ENCODE measurements at places on chromosomes 7 and 10. TPM values are rescaled to one million over a fixed set of nuclear protein-coding genes. Genes with fewer than 3 reads are reported as not detected.

DNA sequence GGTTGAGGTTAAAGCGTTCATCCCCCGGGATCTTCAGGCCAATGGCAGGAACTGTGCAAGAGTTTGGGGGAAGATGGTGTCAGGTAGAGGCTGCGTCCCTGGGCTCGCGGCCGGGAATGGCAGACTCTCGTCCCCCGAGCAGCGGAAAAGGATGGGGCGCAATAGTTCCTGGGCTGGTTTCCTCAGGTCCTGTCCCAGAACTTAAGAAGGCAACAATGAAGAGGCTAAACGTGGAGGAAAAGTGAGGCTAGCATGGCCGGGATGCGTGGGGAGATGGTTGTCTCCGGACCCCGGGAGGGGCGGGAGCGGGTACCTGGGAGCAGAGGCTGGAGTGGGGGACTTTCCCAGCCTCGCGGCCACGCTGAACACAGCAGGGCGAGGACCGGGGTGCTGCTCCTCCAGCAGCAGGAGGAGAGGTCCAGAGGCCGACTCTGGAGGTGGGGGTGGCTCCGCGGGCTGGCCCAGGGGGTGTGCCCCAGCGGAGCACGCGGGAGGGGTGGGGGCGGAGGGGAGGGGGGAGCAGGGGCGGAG, 882 bp downstream of the IRF5 start:
- DNase-seq, result no peak

GRCh38 chr10:132141526-132142395, 45.0 kb upstream of the DPYSL4 start:
- DNase-seq, result no peak

DNA sequence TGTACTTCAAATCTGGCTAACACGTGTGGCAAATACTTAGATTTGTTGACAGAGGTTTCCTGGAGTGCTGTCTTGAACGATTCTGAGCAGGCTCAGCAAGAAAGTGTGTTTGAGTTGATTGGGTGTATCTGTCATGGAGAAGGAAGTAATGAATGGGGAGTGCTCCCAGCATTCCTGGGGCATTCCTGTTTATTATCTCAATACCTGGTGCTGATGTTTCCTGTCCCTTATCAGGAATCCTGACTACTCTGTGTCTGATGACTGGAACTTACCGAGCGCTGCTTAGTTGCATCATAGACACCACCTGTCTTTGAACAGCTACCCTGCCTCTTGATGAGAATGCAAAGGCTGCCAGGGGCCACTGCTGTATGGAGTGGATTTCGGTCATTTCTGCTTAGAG, 41.0 kb upstream of the TMEM248 start:
- no peak for DNase-seq

DNA sequence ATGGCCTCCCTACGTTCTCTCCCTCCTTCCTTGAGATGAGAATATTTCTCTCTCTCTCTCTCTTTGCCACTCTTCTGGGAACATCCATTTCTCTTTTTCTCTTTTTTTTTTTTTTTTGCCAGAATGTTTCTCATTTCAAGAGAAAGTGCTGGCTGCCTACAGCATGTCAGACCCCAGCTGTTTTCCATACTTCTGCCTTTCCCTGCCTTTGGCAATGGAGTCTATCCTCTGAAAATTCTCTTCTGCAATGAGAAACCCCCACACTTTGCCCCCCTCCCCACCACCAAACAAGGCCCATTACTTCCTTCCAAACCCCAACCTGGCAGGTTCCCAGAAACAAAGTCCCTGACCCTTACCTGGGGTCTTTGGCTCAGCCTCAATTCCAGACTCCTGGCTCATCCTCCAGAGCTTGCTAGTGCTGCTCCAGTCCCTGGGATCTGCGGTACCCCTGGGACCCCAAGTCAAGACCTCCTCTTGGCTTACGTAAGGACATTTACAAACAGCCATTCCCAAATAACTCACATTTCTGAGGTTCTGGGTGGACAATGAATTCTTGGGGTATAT, 17.4 kb upstream of the CCL26 start:
- DNase-seq, result no peak

GRCh38 chr7:883055-884021, 7.0 kb downstream of the GET4 start:
- no peak for DNase-seq

DNA sequence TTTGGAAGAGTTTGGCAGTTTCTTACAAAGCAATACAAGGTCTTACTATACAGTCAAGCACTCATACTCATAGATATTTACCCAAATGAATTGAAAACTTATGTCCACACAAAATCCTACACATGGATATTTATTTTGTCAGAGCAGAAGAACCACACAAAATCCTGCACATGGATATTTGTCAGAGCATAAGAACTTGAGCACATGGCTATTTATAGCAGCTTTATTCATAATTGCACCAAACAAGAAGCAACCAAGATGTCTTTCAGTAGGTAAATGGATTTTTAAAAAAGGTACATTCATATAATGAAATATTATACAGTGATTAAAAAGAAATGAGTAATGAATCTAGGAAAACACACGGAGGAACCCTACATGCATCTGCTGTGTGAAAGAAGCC, 115.4 kb downstream of the BTAF1 start:
- no peak for DNase-seq

- DNase-seq, result no peak
Measured at GRCh38 chr7:96120445-96121225, 201.3 kb downstream of the SLC25A13 start.

- no peak for DNase-seq
Measured at GRCh38 chr7:85006754-85007153, 180.1 kb downstream of the SEMA3D start.

GRCh38 chr10:47173929-47174442, 126.0 kb upstream of the GDF10 start:
- no peak for DNase-seq

DNA sequence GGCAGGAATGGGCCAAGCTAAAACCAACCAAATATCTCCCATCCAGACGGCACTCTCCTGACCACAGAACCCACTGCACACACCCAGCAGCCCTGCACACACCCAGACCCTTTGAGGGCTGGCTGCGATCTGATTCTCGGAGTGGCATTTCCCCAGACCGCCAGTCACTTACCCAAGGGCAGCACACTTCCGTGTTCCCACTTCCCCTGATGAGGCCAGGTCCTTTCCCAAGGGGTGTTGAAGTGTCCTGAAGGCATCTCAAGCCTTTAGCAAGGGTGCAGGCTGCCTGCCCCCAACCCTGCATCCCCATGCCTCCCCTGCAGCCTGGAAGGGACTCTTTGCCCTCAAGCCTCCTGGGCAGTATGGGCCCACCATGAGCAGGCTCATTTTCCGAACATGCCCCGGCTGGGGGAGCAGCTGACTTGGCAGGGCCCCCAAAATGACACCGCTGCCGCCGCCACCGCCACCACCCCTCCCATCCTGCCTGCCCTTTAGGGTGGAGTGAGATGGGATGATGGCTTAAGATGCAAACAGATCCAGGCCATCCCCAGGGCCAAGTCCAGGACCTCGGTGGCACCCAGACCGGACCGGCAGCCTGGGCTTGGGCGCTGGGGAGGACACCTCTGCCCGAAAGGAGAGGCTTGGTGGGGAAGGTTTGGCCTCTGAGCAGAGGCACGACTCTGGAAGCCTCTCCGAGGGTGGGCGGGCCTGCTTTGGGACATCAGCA, 159.8 kb downstream of the NRF1 start:
- DNase-seq, result no peak

DNA sequence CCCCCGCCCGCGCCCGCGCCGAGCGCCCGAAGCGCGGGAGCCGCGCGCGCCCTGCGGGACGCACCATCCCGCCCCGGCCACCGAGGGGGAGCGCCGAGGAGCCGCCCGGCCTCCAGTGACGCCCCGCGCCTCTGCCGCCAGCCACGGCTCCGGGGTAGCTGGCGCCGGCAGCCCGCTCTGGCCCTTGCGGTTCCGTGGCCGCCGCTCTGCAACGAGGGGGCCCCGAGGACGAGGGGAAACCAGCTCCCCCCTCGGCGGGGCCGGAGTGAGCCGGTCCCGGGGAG, at the start of gene PAXIP1:
TSS of gene PAXIP1 (minus strand) at position 33 of the 284 bp plus-strand sequence. CDS start 195 bp downstream, outside the sequence.
- DNase-seq, result no peak

GRCh38 chr10:82176587-82176986, 301.6 kb downstream of the NRG3 start:
- no peak for DNase-seq

DNA sequence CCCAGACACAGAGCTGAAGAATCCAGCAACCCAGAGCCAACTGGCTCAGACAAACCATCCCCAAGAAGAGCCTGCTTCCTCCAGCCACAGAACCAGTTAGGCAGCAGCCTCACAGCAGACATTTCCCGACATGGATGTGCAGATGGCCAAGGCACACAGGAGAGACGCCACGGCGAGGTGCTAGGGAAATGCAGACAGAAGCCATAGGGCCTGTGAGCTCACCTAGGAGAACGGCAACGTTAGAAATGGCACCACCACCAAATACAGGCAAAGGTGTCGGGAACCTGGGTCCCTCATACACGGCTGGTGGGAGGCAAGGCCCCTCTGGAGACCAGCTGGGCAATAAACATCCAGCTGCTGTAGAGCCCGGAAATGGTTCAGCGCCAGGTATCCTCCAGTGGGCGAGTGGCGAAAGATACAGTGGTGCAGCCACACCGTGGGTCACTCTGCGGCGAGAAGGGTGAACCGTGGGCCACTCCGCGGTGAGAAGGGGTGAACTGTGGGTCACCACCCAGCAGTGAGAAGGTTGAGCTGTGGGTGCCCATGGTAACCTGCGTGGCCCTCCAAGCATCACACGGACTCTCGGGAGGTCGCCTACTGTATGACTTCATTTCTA, 31.2 kb downstream of the JAKMIP3 start:
- DNase-seq, result no peak

GRCh38 chr10:124037784-124038183, 55.6 kb downstream of the CHST15 start:
- no peak for DNase-seq

DNA sequence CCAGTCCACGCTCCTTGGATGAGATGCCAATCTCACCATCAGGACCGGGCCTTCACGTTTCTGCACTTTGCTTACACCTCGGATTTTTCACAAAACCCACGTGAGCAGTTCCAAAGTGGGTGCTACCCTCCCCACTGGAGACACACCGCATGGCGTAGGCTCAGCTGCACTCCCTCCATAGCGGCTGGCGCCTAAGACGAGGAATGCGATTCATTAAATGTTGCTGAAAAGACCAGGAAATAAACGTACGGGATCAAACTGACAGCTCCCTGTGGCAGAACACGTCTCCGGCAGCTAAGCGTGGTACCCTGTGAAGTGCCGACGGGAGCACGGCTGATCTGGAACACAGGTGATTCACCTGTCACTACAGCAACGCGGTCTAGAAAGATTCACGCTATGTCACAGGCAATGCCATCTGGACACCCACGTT, 209.0 kb downstream of the DIP2C start:
- DNase-seq, result no peak

Gene GIMAP7
- total RNA-seq, result 134 TPM

Gene CAV2
- not detected for total RNA-seq

Gene CPA1
- not detected for total RNA-seq

Gene MPP7
- total RNA-seq, result 13.0 TPM

Gene BMS1
- total RNA-seq, result 17.5 TPM

Gene GDF10
- not detected for total RNA-seq

Gene LHFPL3
- not detected for total RNA-seq

Gene PTN
- total RNA-seq, result not detected

Data from activated CD8-positive, alpha-beta T cell treated with anti-CD3 and anti-CD28 coated beads, Interleukin-2, amount 10 ng/mL, durations not matched to agents 7 days and 5 days (primary cell).